Gastrocnemius medialis (tissue), 4 donors: ENCODE measurements at places on chromosomes 4 and X. TPM values are rescaled to one million over a fixed set of nuclear protein-coding genes. Genes with fewer than 3 reads are reported as not detected.

The CSAG2 gene
- total RNA-seq, result not detected

The ANKRD37 gene
- 5.9 TPM for total RNA-seq

The UGT2A3 gene
- 0.13 TPM for total RNA-seq

The FHDC1 gene
- 0.52 TPM for total RNA-seq

The ELOVL6 gene
- 0.42 TPM for total RNA-seq

- H3K36me3 ChIP-seq, result no peaks in the 10 kb centered on the region
- DNase-seq, result no peak
- no peak overlapping the region for H3K27ac ChIP-seq
- no peaks in the 10 kb centered on the region for H3K27me3 ChIP-seq
These were observed 57.6 kb downstream of the PROM1 start for GRCh38 chr4:16026160-16026761.

- no peak overlapping the region for H3K4me3 ChIP-seq
- no peak for DNase-seq
- no peaks in the 10 kb centered on the region for H3K4me1 ChIP-seq
- H3K36me3 ChIP-seq, result no peaks in the 10 kb centered on the region
These were observed 120.2 kb upstream of the FAM9C start for GRCh38 chrX:13164611-13165010.

DNA sequence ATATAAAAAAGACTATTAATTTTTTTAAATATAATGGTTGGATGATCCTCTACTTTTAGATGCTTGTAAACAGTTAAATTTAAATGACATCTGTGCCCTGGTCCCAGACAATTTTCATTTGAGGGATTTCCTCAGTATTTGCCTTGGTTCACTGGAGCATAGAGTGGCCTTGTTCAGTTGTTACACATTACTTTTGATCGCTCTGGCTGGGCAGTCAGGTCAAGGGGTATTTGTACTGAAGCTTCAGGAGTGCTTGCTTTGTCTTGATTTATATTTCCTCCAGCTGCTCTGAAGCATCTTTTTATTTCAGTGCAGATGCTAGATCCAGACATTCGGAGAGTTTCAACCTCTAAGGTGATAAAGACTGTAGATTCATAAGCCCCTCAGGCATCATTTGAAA lies 50.0 kb downstream of the COMMD8 start:
- H3K4me1 ChIP-seq, result no peaks in the 10 kb centered on the region
- DNase-seq, result no peak
- no peaks in the 10 kb centered on the region for H3K27me3 ChIP-seq
- H3K36me3 ChIP-seq, result no peaks in the 10 kb centered on the region

DNA sequence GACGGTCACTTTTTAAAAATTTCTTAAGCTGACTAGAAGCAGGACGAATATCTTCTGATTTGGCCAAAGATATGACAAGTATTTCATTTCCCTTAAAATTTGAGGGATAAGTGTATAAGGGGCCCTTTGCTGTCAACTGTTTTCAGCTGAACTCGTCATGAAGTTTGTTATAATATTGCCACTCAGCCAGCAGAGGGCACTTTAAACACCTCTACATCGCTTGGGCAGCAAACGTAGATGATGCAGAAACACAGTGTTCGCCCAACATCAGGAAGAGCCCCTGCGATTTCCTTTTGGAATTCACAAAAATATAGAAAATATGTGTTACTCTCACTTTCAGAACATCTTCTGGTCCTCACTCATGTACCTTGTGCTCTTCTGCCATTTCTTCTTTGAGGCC lies 435.7 kb upstream of the FMR1 start:
- no peaks in the 10 kb centered on the region for H3K4me1 ChIP-seq
- H3K4me3 ChIP-seq, result no peak overlapping the region
